T-helper 2 cell treated with Interferon-gamma antibody and Interleukin-4, amounts not matched to agents 5 μg/mL and 100 μg/mL, for 36 hours (primary cell): ENCODE measurements at places on chromosomes 2 and 18.

DNA sequence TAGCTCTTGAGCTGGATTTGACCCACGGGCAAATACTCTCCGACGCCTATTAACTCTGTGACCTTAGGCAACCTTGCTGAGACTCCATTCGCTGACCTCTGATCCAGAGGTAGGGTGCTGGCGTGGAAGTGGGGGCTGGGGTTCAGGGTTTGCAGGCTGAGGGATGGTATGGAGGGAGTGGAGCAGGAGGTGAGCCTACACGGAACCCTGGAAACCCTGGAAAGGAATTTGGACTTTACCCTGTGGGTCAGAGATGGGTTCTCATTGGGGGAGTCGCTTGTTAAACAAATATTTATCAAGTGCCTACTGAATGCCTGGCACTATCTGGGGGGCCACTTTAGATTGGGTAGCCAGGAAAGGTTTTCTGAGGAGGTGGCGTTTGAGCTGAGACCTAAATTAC, 58.2 kb upstream of the FZD7 start:
- no peak for DNase-seq

GRCh38 chr2:59034837-59035236, 793.7 kb upstream of the FANCL start:
- no peak for DNase-seq

- DNase-seq = no peak
These were observed 126.8 kb downstream of the ZNF516 start for GRCh38 chr18:76368271-76368670.

DNA sequence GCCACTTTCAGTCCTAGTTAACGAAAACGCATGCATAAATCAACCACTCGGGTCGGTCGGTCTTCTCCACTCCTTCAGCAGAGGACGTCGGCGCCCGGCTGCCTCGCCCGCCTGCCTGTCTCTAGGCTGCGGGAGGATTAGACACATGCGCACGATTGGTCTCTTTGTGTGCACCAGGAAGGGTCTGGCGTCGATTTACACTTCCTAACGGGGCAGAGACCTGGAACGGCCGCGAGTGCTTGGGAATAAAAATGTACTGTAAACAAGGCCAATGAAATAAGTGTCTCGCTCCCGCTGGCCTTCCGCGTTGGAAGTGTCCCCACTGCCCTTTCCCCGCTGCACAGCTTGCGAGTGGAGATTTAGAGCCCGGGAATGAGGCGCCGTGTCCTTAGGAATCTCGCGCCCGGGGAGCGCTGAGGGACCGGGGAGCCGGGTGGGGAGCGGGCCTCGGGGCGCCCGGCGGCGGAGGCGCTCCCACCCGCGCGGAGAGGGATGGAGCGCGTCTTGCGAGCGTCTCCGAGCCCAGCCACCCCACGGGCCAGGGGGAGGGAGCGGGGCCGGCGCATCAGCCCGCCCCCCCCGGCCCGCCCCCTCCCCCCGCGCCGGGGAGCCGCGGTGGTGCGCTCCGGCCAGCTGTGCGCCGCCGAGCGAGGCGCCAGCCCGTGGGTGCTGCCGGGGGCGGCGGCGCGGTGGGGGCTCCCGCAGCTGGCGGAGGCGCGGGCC, at the start of gene DOK6:
Gene DOK6 (plus strand): TSS at position 636 of the 723 bp plus-strand sequence.
- no peak for DNase-seq

DNA sequence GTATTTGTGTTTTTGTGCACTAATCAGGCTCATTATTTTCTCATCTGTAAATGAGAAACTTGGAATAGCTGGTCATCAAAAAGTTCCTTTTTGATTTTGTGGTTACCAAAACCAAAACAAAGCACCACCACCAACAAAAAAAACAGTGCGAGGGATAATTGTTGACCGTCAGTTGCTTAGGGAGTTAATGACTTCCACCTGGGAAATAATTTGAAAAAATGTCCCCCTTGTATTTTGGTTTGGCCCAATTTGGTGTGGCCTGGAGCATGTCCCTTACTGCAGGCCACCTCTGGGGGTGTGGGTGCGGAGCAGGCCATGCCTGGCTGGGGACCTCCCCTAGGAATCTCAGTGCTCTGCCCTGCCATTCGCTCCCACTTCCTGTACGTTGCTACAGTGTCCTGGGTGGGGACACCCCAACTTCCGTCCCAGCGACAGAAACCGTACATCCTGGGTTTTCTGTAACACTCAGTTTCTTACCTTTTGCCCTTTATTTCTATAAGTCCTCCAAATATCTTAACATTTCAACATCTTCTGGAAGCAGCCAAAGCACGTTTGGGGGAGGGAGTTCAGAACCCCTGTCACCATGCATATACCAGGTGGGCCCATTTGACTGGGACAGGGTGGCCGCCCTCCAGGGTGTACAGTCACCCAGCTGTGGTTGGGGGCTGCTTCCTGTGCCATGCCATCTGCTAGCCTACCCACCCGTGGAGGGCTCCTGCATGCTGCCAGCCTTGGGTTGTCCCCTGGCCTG, 31.3 kb downstream of the NCK2 start:
- no peak for DNase-seq

- no peak for DNase-seq
These were observed 186.4 kb downstream of the EPHA4 start for GRCh38 chr2:221385716-221386115.

DNA sequence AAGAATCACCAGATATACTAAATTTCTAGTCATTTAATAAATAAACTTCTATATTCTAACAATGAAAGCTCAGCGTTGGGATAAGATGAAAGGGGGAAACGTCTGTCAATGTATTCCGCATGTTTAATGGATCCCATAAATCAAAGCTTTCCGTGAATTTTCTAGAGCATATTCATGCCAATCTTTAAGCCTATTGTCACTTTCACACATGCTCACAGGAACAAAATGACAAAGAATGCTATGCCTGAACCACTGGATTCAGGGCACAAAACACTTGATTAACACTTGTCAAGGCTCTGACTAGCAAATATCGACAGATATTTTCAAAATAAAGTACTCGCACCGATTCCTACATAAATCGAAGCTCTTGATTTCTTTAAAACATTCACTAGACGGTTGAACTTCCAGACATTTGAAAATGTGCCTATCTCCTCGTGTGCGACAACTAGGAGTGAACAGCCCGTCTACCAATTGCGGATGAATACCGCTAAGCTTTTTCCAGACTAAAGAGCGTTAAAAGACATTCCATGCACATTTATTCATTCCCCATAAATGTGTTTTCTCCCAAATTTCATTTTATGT, 1.8 kb downstream of the TLK1 start:
- DNase-seq = no peak

DNA sequence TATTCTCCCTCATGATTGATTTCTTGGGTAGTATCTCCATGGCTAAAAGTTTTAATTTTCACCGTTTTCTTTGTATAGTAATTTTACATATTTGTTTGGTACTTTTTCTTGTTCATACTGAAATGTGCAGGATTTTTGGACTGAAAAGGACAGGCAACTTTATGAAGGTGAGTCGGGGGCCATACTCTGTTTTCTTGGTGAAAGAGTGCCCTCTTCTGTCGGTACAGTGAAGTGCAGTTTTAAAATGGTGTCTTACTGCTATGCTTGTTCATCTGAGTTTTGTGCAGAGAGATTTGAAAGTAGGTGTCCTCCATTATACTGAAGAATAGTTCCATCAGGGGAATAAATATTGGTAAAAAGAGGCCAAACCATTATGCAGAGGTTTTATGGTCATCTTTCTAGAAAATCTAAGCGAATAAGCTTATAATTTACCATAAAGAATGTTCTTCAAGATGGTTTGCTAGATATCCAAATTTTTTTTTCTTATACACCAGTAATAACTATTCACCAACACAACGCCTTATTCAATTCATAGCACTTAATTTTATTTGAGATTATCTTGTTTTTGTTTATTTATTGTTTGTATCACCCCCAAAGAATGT, 8.7 kb upstream of the SERPINB13 start:
- DNase-seq = no peak

- no peak for DNase-seq
These were observed 163.9 kb upstream of the THUMPD2 start for GRCh38 chr2:39942950-39943349.

DNA sequence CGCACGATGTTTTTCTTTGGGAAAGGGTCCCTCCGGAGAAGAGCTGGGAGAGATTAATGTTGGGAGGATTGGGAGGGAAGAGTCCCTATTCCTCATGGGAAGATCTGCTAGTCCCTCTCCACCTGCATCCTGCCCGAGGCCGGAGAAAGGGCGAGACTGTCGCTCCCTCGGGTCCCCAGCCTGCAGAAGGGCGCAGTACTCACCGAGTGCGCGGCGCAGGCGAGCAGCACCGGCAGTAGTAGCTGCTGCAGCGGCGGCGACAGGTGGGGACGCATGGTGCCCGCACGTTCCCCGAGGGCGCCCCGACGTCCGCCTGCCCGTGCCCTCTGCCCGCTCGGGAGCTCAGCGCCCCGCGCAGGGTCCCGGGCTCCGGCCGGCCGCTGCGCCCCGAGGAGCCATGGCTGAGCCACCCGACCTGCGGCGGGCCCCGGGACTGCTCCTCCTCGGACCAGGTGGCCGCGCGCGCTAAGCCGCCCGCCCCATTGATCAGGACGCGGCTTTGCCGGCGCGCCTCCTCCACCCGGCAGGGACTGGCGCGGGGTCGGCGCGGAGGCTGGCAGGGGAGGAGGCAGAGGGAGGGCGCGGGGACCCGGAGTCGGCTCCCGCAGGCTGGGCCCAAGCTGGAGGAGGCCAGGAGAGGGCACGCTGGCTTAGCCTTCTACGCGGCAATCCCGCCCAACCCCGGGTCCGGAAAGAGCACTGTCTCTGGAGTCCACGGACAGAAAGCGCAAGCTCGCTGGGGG, at the start of gene SCTR:
Gene SCTR (minus strand): TSS at position 532 of the 743 bp plus-strand sequence. CDS start 257 bp downstream, at position 275.
- no peak for DNase-seq

- DNase-seq = no peak
These were observed 679.2 kb downstream of the CNTNAP5 start for GRCh38 chr2:124704071-124704925.

DNA sequence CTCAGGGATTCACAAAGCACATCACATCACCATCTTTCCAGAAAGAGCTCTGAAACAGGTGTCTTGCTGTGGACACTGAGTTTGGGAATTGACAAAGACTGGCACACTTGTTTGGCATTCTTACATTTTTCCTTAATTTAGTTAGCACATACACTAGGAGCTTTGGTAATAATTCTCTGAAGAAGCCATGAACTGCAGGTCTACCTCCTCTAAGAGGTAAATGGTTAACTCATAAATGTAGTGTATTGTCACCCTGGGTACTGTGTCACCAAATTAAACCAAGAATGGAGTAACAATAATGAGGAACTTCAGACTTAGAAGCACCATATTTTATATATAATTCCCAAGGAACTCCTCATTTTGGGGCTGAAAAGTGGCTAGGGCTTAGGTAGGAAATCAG, 22.6 kb downstream of the EIF4E2 start:
- DNase-seq = no peak

GRCh38 chr18:40365526-40365925, 1589.5 kb upstream of the PIK3C3 start:
- DNase-seq = no peak

GRCh38 chr18:77422974-77423867, 173.6 kb downstream of the GALR1 start:
- no peak for DNase-seq

- no peak for DNase-seq
These were observed 9.4 kb downstream of the ADAM23 start for GRCh38 chr2:206452750-206453149.

- no peak for DNase-seq
These were observed 567.8 kb upstream of the KLHL29 start for GRCh38 chr2:22817197-22817596.

DNA sequence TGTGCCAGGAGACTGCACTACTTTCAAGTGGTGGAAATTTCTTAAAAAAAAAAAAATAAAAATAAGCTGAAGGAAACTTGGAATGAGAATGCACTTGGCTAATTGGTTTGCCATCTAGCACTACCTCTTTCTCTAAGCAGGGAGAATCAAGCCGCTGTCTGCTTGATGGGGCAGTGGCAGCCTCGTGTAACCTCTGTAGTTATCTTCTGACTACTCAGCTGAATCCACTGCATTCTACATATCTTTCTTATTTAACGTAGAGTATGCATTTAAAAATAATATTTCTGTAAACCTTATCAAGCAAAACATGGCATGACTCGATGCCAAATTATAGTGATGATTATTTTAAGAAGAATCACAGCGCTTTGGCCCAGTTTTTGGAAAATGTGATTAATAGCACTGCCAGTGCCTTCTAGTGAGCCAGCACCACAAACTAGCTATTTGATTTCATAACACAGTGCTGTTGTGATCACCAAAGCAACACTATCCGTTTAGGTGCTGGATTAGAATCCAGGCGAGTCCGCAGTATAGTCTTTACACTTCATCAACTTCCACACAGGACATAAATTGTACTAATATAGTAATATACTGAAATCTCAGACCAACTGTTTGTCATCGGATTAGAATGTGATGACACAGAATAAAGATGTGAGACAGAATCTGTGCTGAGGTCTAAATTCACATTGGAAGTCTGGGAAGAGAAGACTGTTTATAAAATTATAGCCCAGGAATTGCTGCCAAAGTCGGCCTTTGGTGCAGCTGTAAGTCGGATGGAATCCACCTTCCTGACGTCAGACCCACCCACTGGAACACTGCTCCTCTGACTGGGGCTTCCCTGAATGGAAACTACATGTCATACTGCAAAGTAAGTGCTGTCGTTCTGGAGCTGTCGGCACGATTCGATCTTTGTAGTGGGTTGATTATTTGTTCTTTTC, 136.5 kb upstream of the ETAA1 start:
- DNase-seq = no peak

GRCh38 chr2:136115183-136115761, 2.7 kb downstream of the CXCR4 start:
- DNase-seq = no peak

DNA sequence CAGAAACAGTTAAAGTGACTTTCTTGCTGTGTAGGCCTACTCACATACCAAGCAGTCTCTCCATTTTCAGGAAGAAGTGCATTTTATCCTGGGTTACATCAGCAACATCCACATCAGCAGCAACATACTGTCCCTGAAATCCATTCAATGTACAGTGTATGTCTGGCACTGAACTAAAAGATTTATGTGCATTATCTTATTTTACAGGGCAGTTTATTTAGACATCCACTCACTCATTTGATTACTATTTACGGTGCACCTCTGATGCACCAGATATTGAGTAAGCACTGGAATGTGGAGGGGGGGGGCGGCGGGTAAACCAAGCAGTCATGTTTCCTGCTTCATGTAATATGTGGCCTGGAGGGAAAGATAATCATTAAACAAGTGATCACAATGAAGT, 1128.2 kb downstream of the BCL11A start:
- no peak for DNase-seq

DNA sequence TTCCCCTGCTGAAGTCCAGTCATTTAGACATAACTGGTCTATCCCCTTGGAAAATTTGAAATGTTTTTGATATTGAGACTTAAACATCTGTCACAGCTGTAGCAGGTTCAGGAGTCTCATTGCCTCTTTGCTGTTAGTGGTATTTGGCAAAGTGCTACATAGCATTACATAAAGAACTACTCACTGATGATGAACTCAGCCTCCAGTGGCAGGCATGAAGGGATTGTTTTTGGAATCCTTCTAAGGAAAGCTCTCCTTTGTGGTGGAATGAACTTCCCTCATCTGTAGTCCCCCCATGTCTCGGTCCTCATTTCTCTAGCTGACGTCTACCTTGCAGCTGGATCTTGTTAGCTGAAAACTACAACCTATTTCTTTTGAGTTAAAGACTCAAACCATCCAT, 111.6 kb downstream of the TACR1 start:
- DNase-seq = no peak

- peak; percentile 65 for DNase-seq
These were observed 14.9 kb downstream of the ICOS start for GRCh38 chr2:203951366-203951902.

- DNase-seq = no peak
These were observed 34.6 kb downstream of the GREB1 start for GRCh38 chr2:11568436-11568835.

- no peak for DNase-seq
These were observed 22.7 kb upstream of the ACTG2 start for GRCh38 chr2:73870084-73870483.
